Tibial nerve (tissue), 4 donors: ENCODE measurements at places on chromosomes 12 and 14. TPM values are rescaled to one million over a fixed set of nuclear protein-coding genes. Genes with fewer than 3 reads are reported as not detected.

- H3K27me3 ChIP-seq: peaks cover 9% of the 10 kb centered on the region
- no peak overlapping the region for H3K4me3 ChIP-seq
- no peak overlapping the region for H3K27ac ChIP-seq
- H3K4me1 ChIP-seq: peaks cover 6% of the 10 kb centered on the region
- DNase-seq: no peak
These were observed 3.5 kb downstream of the PPM1H start for GRCh38 chr12:62931477-62931876.

Gene RD3L
- not detected for total RNA-seq

- peaks cover 7% of the 10 kb centered on the region for H3K4me1 ChIP-seq
- no peaks in the 10 kb centered on the region for H3K27me3 ChIP-seq
- no peak overlapping the region for H3K27ac ChIP-seq
- DNase-seq: no peak
These were observed 65.2 kb downstream of the ETV6 start for GRCh38 chr12:11714626-11715025.

Gene GLTP
- 46.7 TPM for total RNA-seq

DNA sequence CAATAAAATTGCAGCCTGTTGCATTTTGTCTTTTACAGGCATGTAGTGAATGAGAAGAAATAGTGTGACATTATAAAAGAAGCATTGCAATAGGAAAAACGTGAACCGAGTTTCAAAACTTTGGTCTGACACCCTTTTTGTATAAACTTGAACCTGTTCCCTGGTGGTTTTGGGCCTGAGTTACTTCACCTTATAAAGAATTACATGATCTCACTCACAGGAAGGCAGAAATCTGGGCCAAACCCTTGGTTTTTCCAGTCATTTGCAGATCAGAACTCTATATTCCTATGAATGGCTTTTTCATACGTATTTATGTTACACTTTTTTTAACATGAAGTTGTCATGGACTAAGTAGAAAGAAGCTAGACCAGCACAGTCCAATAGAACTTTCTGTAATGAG lies 138.5 kb upstream of the FLRT2 start:
- no peak overlapping the region for H3K27ac ChIP-seq
- no peaks in the 10 kb centered on the region for H3K27me3 ChIP-seq
- no peaks in the 10 kb centered on the region for H3K4me1 ChIP-seq
- peak; percentile 34 for DNase-seq

DNA sequence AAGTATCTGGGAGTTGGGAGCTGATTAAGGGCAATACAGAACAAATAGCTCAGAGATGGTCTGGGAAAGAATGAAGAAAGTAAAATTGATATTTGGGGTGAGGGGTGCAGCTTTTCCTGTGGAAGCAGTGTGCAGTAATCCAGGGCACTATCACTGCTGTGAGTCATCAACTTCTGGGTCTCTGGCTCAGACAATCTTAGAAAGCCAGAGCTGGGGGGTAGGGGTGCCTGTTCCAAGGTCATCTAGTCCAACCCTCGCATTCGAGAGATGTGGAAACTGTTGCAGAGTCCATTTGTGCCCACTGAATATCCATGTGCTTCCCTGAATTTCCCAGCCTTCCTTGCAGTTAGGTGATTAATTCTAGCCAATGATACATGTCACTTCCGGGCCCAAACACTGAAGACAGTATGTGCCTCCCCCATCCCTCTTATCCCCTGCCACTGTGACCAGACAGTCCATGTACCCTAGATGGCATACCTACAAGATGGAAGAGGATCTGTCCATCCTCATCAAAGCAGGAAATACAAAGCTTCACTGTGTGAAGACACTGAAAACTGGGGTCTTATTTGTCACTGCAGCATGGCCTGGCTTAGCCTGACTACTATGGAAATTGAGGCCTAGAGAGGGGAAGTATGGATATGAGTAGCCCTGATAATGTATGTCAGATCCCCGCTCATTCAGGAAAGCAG lies 51.9 kb downstream of the ZFP36L1 start:
- no peak overlapping the region for H3K27ac ChIP-seq
- DNase-seq: no peak
- no peak overlapping the region for H3K4me3 ChIP-seq
- H3K36me3 ChIP-seq: no peaks in the 10 kb centered on the region

Gene ADAM21
- not detected for total RNA-seq

Gene C12orf42
- not detected for total RNA-seq

Gene FSCB
- 0.30 TPM for total RNA-seq

- H3K27ac ChIP-seq: no peak overlapping the region
- no peak for DNase-seq
- H3K4me1 ChIP-seq: no peaks in the 10 kb centered on the region
- no peaks in the 10 kb centered on the region for H3K27me3 ChIP-seq
- no peaks in the 10 kb centered on the region for H3K36me3 ChIP-seq
These were observed 138.2 kb upstream of the TSPAN8 start for GRCh38 chr12:71295953-71296352.

DNA sequence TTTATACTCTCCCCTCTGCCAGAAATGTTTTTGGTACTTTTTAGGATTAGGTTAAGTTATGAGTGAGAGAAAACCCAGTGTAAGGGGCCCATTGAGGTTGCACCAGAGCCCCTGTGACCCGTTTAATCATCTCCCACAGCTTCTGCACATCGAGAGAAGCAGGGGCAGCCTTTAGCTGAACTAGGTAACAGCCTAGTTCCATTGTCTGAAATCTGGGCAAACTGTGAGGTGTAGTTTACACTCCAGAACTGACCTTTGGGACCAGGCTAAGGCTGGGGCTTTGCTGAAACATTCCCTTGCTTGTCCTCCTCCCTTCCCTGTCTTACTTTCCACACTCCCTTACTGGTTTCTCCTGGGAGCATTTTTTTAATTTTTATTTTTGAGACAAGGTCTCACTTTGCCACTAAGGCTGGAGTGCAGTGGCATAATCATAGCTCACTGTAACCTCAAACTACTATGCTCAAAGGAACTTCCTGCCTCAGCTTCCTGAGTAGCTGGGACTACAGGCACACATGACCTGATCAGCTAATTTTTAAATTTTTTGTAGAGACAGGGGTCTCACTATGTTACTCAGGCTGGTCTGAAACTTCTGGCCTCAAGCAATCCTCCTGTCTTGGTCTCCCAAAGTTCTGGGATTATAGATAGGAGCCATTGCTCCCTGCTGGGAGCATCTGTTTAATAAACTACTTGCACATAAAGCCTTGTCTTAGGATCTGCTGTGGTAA lies 25.9 kb upstream of the DHRS2 start:
- H3K4me1 ChIP-seq: no peaks in the 10 kb centered on the region
- no peaks in the 10 kb centered on the region for H3K36me3 ChIP-seq
- no peak for DNase-seq
- H3K27ac ChIP-seq: no peak overlapping the region
- H3K27me3 ChIP-seq: no peaks in the 10 kb centered on the region
- H3K4me3 ChIP-seq: no peak overlapping the region

DNA sequence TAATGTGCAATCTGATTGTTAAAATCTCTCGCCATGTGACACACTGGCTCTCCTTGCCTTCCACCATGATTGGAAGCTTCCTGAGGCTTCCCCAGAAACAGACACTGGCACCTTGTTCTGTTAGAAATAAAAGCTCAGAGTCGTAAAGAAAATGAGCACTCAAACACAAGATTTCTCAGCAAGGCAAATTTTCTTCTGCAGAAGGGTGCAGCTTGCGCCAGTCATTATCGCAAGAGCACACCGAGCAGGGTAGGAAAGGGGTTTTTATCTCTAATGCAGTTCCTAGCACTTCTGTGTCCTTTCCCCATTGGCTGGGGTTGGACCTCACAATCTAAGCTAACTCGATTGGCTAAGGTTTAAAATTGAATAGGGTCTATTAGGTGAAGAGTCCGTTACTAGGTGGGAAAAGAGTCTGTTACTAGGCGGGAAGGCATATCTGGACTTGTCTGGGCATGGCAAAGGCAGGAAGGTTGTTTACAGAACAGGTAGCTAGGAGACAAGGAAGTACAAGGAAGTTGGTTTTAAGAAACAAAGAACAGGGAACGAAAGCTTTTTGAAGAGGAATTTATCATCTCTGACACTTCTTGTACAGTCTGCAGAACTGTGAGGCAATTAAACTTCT lies 62.6 kb upstream of the BICD1 start:
- no peak overlapping the region for H3K4me3 ChIP-seq
- DNase-seq: no peak
- H3K4me1 ChIP-seq: no peaks in the 10 kb centered on the region
- H3K27ac ChIP-seq: no peak overlapping the region
- H3K36me3 ChIP-seq: no peaks in the 10 kb centered on the region
- H3K27me3 ChIP-seq: no peaks in the 10 kb centered on the region

DNA sequence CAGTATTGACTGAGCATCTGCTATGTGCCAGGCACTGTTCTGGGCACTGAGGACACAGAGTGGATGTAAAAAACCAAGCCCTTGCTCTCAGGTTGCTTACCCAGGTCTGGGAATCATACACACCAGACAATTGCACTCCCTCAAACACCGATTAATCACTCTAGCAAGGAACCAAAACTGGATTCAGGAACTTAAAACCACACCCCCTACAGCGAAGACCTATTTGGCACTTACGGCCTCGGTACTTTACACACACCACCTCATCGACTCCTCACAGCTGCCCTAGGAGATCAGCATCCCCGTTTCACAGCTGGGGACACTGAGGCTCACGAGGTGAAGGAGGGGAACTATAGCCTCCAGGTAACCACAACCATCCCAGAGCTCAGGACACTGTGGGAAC lies 1.6 kb downstream of the GLTP start:
- H3K27ac ChIP-seq: peak overlapping the region; percentile 94
- no peak for DNase-seq
- H3K4me3 ChIP-seq: peak overlapping the region; percentile 80
- no peaks in the 10 kb centered on the region for H3K36me3 ChIP-seq
- H3K27me3 ChIP-seq: no peaks in the 10 kb centered on the region

DNA sequence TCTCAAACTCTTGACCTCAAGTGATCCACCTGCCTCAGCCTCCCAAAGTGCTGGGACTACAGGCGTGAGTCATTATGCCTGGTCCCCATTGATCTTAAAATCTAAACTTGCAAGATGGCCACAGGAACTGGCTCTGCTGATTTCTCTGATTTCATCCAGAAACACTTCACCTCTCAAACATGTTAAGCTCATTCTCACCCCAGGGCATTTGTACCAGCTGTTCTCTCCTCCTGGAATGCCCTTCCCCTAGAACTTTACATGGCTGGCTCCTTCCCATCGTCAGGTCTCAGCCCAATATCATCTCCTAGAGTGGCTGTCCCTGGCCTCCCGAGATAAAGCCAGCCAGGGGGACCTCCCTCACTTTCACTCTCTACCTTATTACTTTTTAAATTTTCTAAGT lies 5.3 kb upstream of the LRTM2 start:
- no peak overlapping the region for H3K27ac ChIP-seq
- no peaks in the 10 kb centered on the region for H3K4me1 ChIP-seq
- no peak for DNase-seq
- no peak overlapping the region for H3K4me3 ChIP-seq
- H3K27me3 ChIP-seq: no peaks in the 10 kb centered on the region

DNA sequence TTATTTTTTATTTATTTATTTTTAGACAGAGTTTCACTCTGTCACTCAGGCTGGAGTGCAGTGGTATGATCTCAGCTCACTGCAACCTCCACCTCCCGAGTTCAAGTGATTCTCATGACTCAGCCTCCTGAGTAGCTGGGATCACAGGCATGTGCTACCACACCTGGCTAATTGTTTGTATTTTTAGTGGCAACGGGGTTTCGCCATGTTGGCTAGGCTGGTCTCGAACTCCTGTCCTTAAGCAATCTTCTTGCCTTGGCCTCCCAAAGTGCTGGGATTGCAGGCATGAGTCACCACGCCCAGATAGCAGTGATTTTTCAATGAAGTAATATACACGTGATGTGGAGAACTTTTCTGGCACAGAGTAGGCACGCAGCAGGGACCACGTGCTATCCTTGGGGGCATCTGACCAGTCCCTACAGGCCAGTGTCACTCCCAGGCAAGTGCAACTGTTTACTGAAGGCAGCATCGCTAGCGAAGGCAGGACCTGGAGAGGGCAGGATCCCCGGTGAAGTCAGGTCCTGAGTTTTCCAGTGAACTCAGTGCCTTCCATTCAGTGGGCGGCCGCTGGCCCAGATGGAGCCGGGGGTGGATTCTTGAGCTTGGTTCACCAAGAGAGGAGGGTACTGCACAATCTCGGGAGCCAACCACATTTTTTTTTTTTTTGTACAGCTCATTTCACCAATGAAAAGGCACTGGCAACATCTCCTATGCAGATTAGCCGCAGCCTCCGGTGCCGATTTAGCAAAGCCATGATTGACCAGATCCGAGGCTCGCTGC lies 11.1 kb upstream of the CLMN start:
- H3K27ac ChIP-seq: no peak overlapping the region
- DNase-seq: no peak
- no peaks in the 10 kb centered on the region for H3K4me1 ChIP-seq
- H3K36me3 ChIP-seq: no peaks in the 10 kb centered on the region
- no peak overlapping the region for H3K4me3 ChIP-seq

DNA sequence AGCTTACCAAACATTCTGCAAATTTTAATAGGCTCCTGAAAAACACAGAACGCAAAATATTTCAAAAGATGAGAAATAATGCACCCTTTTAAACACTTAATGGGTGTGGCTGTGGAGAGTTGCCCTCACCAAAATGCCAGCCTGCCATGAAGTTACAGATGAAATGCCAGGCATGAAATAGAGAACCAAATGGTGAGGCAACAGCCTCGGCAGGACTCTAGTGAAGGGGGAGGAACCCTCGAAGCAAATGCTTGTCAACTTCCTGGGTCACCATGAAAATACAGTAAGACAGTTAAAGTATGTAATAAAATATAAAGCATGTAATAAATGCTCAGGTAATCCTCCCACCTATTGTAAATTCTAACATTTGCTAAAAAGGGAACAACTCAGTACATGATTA lies 24.1 kb downstream of the DUSP16 start:
- no peak for DNase-seq
- no peak overlapping the region for H3K27ac ChIP-seq
- peaks cover 7% of the 10 kb centered on the region for H3K36me3 ChIP-seq
- H3K27me3 ChIP-seq: no peaks in the 10 kb centered on the region

- H3K4me1 ChIP-seq: no peaks in the 10 kb centered on the region
- H3K4me3 ChIP-seq: no peak overlapping the region
- H3K27ac ChIP-seq: no peak overlapping the region
- no peaks in the 10 kb centered on the region for H3K36me3 ChIP-seq
These were observed 368.9 kb downstream of the AACS start for GRCh38 chr12:125434131-125434530.

- no peak overlapping the region for H3K27ac ChIP-seq
These were observed 43.0 kb upstream of the BDKRB2 start for GRCh38 chr14:96161636-96162035.

GRCh38 chr14:88289234-88289633 lies 33.8 kb downstream of the KCNK10 start:
- H3K36me3 ChIP-seq: no peaks in the 10 kb centered on the region
- H3K27ac ChIP-seq: no peak overlapping the region
- no peak overlapping the region for H3K4me3 ChIP-seq
- H3K27me3 ChIP-seq: no peaks in the 10 kb centered on the region

- no peak overlapping the region for H3K27ac ChIP-seq
- H3K36me3 ChIP-seq: no peaks in the 10 kb centered on the region
- no peak for DNase-seq
- H3K4me3 ChIP-seq: no peak overlapping the region
- no peaks in the 10 kb centered on the region for H3K27me3 ChIP-seq
These were observed 167.1 kb upstream of the NOS1 start for GRCh38 chr12:117528538-117528937.

DNA sequence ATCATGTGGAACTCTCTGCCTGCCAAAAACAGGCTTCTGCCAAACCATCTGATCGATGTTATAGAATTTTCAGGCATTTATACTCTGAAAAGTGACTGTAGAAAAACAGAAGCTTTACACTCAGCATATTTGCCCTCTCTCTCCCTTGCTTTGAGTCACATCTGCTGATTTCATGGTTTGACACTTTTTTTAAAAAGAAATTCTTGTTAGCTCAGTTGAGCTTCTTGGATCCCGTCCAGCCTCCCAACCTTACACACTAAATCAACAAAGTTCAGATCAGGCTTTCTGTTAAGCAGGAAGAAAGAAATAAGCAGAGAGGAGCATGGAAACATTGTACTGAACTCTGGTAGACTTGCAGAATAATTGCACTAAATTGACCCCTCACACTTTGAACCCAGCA lies 193.6 kb upstream of the SEL1L start:
- H3K36me3 ChIP-seq: no peaks in the 10 kb centered on the region
- H3K4me1 ChIP-seq: peaks cover 10% of the 10 kb centered on the region
- DNase-seq: peak; percentile 29
